SHP77 (cell line): ENCODE measurements at places on chromosomes 5 and 9.

DNA sequence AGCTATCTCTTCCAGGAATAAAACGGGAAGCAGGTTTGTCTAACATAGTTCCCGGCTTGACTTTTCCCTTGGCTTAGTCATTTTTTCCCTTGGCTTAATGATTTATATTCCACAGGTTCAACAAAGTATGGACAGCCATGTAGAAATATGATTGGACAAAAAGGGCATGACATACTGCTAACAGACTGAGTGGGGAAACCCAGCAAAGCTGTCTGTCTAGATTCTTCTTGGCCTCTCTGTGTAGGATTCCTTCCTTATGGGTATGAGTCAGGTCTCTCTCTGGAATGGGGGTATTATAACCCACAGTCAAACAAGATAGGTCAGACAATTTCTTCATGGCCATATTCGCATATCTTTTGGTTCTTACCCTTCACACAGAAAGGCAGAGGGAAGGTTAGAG lies 5.7 kb upstream of the MTAP start:
- no peak for DNase-seq

- no peak for DNase-seq
Measured at GRCh38 chr5:171295299-171295698, 13.7 kb upstream of the TLX3 start.

GRCh38 chr9:124351672-124352468 lies 63.4 kb downstream of the PSMB7 start:
- DNase-seq = no peak

- no peak for DNase-seq
Measured at GRCh38 chr5:79143684-79144379, 32.2 kb downstream of the BHMT start.

- no peak for DNase-seq
Measured at GRCh38 chr5:112930082-112930344, 8.0 kb upstream of the REEP5 start.

DNA sequence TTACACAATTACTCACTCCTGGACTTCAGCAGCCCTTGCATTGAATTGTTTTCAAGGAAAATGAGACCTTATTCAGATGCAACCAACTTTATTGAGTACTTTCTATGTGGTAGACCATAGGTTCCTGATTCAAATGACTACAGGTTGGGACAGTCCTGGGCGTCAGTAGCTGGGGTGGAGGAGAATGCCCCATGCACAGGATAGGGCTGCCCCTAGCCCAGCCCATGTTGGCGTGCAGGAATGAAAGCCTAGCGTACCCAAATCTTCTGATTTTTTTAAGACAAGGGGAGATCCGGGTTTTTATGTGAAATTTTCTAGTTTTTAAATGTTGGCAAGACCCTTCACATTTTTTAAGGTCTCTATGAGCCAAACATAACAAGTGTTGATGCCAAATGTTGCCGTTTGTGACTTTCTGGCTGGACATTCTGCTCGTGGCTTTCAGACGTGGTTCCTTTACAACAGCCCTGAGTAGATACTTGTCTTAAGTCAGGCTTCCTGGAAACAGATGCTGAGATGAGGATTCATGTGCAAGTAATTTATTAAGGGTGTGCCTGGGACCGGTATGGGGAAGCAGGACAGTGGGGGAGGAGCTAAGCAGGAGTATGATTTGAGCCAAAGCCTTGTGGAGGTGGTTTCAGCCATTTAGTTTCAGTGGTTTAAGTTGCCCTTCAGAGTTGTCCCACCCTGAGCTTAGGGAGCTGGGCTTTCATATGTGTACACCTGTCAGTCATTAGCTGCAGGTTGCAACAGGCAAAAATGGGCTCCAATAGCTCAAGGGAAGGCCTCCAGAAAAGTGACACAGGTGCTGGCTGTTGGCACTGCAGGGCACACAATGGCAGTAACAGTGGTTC lies 154.1 kb downstream of the NTRK2 start:
- DNase-seq = no peak

GRCh38 chr9:93826209-93826608 lies 128.9 kb downstream of the BARX1 start:
- no peak for DNase-seq
